Right renal pelvis (tissue), 4 donors: ENCODE measurements at places on chromosomes 6 and 20. TPM values are rescaled to one million over a fixed set of nuclear protein-coding genes. Genes with fewer than 3 reads are reported as not detected.

GRCh38 chr6:37628611-37629320 lies 68.9 kb downstream of the MDGA1 start:
- DNase-seq = no peak

DNA sequence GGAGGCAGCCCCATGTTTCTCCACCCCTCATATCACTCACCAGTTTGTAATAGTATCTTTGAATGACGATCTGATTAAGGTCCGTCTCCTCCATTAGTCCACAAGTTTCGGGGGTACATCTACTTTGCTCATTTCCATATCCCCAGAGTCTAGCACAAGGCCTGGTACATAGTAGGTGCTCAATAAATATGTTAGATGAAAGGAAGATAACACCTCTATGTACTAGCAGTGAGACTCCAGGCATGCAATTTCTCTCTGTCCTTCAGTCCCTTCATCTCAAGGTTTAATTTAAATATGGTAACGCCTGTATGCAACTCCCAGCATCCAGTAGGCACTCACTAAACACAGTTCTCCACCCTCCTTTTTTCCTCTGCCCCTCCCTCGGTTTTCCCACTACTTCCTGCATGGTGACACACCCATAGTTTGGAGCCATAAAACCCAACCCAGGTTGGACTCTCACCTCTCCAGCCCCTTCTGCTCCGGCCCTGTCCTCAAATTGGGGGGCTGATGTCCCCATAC lies 461 bp upstream of the HNF4A start:
- DNase-seq = no peak

- no peak for DNase-seq
Observed at GRCh38 chr6:112153926-112154607, 66.7 kb downstream of the FAM229B start.

DNA sequence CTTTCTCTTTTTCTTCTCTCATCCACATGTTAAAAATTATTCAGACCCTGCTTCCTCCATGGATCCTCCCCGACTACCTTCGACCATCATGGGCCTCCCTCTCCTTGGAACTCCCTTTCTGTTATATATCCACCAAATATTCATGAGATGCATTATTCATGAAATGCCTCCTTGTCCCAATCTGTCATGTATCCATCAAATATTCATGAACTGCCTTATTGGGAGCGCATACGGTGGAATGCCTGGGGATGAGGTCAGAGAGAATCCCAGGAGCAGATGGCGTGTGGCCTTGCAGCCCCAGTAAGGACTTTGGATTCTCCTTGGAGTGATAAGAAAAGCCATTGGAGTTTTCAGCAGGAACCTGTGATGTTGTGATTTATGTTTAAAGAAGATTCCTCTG lies 97.0 kb downstream of the NRN1 start:
- no peak for DNase-seq

DNA sequence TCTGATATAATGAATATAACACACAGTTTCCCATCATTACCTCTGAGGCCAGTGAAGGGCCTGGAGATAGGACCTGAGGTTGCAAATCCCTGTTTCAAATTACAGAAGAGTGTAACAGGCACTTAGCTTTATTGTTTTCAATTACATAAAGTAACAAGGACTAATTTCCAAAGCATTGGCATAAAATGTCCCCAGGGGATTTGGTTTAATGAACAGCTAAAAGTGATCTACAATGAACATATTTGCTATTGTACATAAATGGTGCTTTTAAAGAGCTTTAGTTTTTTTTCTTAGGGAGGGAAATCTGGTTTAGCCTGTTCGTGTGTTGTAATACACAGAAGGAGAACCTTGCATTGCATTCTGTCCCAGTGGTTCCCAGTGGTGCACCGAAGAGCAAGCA lies 54.4 kb downstream of the HMGN3 start:
- peak; percentile 20 for DNase-seq

GRCh38 chr20:22429175-22430153 lies 154.9 kb downstream of the FOXA2 start:
- DNase-seq = no peak

- peak; percentile 72 for DNase-seq
Observed at GRCh38 chr6:89035252-89036101, 45.1 kb upstream of the PNRC1 start.

DNA sequence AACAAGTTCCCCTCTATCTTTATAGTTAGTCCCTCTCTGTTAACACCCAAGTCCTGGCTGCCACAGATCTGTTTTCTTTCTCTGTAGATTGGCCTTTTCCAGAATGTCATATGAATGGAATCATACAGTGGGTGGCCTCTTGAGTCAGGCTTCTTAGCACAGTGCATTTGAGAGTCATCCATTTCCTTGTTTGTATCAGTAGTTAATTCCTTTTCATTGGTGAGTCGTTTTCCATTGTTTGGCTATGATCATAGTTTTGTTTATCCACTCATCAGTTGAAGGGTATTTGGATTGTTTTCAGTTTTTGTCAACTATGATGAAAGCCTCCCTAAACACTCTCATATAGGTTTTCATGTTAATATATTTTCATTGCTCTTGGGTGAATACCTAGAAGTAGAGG lies 248.3 kb downstream of the ARID1B start:
- DNase-seq = no peak

- DNase-seq = no peak
Observed at GRCh38 chr6:22526736-22527135, 42.6 kb upstream of the HDGFL1 start.

GRCh38 chr6:16802071-16802470 lies 40.8 kb upstream of the ATXN1 start:
- DNase-seq = no peak

DNA sequence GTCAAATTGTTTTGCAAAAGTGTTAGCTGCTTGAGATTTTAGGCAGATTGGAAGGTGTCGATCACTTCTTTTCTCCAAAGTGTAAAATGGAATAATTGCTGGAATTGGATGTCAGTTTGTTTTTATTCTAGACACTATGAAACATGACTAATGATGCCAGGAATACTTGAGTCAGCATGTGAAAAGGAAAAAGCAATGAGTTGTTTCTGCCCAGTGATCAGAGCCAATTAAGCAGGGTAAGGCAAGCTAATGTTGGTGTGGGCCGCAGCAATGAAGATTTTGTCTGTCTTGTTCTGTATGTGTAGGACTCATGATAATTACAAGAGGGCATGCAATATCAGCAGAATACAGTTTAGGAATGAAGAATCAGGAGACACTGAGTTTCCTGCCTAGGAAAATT lies 110.3 kb downstream of the CARMIL1 start:
- no peak for DNase-seq

DNA sequence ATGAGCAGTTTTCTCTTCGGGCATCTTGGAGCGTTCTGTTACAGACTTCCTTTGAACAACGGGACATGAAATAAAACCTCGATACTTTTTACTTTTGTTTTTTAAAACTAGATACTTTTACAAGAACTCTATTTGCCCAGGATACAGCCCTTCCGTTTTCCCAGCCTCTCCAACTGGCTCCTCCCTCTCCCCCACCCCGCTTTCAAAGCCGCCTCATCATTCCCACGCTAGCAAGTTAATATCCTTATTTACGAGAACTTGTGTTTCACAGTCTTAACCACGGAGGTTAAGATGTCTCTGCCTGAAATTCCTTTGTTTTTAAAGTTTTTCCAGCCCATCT lies 241 bp upstream of the CFAP206 start:
- no peak for DNase-seq

DNA sequence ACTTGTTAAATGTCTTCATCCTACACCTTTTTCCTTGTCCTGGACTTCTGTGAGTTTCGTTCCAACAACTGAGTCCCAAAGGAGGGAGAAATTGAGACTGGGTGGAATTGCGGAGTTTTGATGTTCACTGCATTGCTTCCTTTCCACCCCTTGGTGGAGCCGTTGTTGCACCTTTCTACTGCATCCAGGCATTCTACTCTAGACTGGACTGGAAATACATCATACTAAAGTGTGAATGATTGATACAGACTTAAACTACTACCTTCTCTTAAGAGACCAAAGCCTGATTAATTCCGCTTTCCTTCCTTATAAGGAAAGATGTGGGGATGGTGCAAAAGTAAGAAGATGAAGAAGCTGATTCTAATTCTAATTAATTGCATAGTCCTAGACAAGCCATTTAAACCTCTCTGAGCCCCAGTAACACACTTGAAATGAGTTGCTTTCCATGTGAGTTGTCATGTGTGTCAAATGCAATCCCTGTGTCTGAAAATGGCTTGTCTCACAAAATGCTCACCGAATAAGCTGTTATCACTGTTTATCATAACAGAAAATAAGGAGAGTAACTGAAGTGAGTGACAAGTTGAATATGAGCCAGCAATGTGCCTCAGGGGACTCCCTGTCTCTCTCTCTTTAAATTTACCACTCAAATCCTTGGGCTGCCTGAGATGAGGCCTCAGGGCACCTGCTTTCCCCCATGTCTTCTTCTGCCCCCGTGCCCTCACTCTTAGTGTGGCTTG lies 338.3 kb upstream of the CHD6 start:
- no peak for DNase-seq

PI16 gene
- 1.8 TPM for polyA plus RNA-seq

VPS52 gene
- 70.8 TPM for polyA plus RNA-seq
